ENCODE measurements at places on chromosomes 5 and 9.

DNA sequence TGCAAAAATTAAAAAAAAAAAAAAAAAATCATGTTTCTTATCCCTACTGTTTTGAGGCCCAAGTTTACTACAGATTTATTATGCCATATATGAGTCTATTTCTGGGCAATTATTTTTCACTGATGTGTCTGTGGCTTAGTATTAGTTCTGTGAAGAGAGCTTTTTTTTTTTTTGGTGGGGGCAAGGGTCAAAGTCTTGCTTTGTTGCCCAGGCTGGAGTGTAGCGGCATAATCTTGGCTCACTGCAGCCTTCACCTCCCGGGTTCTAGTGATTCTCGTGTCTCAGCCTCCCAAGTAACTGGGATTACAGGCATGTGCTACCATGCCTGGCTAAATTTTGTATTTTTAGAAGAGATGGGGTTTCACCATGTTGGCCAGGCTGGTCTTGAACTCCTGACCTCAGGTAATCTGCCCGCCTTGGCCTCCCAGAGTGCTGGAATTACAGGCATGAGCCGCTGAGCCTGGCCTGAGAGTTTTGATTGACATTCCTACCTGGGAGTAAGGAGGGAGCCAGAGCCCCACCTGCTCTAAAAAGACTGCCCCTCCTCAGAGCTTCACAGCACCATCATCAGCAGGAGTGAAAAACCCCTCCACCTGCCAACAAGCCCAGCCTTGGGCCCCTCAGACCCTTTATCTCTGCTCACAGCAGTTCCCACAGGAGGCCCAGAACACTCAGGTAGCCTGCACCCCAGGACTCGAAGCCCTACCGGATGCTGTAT is 36.1 kb upstream of the JADE2 start:
- no peak for DNase-seq

DNA sequence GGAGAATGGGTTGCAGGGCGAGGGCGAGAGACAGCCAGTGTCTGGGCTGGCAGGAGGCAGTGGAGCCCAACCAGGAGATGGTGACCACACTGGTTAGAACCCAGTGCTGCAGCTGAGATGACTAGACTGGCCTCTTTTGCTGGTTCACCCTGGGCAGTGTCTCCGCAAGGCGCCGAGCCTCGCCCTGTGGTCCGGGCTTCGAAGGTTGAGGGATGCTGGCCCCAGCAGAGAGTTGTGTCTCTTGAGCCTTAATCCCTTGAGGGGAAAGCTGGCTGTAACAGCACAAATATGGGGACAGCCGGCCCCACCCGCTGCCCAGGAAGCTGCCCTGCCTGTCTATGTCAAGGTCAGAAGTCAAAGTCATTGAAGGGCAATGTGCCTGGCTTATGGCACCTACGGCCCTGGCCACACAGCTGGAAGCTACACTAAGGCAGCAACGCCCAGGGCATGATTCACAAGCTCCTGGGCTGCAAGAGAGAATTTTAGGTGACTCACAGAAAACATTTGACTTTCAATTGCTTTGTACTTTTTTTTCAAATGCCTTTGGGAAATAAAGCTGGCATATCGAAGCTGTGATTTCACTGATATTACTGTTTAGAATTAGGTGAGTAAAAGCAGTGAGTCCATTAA is 33.3 kb downstream of the NKX2-5 start:
- DNase-seq: peak; percentile 22

DNA sequence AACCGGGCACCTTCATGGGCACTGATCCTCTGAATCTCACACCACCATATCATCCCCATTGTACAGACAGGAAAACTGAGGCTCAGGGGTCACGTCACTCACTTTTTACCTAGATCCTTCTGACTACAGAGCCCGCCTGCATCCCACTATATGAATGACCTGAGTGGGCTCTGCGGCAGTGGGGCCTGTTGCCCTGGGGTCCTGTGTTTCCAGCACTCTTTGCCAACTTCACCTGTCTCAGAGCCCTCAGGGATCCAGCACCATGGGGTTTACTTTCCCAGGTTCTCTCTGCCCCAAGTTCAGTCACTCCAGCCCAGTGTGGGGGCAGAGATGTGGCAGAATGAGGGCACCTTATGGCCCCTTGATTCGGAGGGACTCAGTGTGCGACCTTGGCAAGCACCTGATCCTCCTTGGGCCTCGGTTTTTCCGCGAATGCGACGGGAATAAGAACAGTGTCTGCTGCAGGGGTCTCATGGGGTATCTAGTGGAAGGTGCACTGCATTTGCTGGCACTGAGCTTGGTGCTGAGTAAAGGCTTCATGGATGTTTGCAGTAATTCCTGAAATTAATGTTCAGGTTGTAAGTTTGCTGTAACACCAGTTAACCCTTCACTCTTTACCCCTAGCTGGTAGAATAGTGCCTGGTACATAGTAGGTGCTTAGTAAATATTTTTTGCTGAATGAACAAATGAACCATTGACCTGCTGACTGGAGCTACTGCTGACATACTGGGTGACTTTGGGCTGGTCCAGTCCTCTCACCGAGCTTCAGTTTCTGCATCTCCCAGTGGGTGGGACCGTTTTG is 47.1 kb upstream of the BOD1 start:
- DNase-seq: no peak

DNA sequence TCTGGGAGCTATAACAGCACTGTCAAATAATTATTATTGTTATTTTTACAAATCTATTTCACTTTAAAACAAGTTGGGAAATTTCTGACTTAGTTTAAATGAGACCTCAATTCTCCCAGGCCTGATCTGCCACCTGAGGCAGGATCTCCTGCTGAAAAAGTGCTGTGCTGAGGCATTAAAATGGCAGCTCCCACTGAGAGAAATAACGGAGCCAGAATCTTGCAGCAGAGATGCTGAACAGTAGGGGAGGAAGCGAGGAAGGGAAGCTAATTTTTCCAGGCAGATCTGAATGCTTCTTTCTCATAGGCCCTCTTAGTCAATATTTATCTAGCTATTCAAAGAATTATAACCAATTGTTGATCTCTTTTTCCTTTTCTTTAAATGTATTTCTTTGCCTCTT is 196.3 kb downstream of the ZNF462 start:
- DNase-seq: no peak

DNA sequence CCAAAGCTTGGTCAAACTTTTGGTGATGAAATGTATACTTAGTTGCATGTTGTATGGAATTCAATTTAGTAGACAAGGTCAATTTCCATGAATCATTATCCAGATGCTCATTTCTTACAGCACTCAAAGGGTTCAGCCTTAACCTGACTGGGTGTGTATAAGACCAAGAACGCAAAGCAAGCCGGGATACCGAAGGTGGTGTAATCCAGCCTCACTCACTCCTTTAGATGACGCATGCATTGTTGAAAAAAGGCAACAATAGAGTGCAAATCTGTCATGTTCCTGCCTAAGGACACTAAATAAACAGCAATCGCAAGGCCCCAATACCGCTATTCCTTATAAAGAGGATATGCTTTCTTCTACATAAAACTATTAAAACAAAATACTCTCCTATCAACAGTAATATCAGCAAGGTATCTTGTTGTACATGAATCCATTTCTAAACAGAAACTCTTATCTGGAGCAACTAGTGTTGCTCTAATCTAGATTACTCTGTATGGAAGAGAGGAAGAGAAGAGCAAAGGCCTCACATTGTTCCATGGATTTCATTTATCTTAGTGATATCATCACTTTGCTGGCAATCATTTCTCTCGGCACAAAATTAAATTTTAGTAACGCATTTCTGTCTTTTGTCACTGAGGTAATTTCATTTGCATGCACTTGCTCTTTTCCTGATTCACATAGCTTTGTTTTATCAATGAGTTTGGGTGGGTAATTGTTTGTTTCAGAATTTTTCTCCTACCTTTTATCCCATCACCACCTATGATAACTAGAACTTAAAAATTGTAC is 96.2 kb downstream of the PLK2 start:
- no peak for DNase-seq

DNA sequence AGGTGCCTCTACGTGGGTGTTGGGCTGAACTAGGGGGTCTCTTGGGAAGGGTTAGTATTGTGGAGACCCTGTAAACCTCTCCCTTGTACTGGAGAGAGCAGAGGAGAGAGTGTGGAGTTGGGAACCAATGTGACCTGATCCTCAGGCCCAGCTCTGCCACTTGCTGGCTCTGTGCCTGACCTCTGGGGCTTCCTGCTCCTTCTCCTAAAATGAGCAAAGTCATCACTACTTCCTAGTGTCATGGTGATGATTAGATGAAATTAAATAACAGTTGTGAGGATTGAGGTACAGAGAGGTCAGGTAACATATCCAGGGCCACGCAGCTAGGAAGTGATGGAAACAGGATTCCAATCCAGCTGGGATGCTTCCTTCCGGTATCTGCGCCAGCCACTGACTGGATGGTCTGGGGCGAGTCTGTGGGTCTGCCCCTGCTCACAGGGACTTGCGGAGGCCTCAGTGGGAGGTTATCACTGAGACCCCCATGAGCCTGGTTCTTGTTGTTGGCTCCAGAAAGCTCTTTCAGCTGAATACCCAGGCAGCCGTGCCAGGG is 9.2 kb downstream of the GALNT10 start:
- no peak for DNase-seq

DNA sequence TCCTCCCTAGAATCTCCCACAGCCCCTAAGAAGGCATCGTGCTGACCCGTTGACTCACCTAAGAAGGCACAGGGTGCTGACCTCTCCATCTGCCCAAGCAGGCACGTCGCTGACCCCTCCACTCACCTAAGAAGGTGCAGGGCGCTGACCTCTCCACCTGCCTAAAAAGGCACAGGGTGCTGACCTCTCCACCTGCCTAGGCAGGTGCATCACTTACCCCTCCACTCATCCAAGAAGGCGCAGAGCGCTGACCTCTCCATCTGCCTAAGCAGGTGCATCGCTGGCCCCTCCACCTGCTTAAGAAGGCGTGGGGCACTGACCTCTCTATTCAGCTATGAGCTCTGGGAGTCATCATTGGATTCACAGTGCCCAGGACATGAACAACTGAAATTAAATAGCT is 54.4 kb upstream of the FCN1 start:
- DNase-seq: no peak

DNA sequence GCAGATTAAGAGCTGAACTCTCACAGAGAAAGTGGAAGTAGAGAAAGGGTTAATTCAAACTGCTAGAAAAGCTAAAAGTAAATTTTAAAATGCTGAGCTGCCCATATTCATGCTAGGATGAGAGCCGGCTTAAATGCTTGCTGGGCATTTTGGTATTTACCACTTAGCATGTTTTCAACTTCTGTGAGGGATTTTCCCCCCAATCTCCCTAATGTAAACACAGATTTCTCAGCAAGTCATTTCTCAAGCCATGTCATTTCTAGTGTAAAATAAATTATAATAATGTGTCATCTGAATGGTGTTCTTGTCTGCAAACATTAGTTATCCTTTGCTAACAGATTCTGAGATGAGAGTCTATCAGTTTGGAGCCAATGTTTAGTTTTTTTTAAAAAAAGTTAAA is 22.3 kb downstream of the RPS23 start:
- no peak for DNase-seq

GRCh38 chr5:18181575-18181974 is 547.3 kb downstream of the TAF11L14 start:
- DNase-seq: no peak

DNA sequence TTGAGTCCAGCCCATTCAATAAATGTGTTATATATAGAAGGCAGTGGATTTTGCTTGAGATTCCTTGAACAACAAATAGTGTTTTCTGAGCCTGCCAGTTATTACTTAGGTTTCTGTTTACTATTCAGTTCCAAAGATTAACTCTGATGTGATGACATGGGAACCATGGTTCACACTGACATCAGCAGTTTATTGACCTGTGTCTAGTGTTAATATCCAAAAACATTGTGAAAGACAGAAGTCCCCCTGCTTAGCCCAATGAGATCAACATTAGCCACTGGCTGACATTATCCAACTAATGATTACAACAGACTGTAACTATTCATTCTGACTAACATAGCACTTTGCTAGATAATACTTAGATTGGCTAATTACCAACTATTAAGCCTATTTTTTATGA is 14.9 kb downstream of the APBA1 start:
- no peak for DNase-seq

GRCh38 chr9:115085773-115086377 is 32.1 kb downstream of the TNC start:
- DNase-seq: no peak

- no peak for DNase-seq
These were observed 1416.1 kb upstream of the CDH6 start for GRCh38 chr5:29777373-29777772.

DNA sequence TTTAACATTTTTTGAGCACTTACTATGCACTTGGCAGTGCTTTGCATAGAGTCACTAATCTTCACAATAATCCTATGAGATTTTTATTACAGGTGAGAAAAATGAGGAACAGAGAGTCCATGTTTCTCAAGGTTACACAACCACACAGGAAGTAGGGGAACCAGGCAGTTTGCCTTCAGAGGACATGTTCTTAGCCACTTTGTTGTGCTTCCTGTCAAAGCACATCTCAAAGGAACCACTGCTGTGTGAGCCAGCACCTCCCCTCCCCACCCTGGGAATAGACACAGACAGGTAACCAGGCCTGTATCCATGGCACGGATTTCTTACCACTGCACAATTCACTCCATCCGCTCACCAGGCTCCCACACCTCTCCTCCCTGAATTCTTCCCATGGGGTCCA is 6.3 kb upstream of the DNAJB5 start:
- no peak for DNase-seq

GRCh38 chr9:137558127-137558526 is 6.4 kb downstream of the MRPL41 start:
- no peak for DNase-seq

GRCh38 chr5:161432798-161433197 is 113.7 kb downstream of the GABRB2 start:
- DNase-seq: no peak

DNA sequence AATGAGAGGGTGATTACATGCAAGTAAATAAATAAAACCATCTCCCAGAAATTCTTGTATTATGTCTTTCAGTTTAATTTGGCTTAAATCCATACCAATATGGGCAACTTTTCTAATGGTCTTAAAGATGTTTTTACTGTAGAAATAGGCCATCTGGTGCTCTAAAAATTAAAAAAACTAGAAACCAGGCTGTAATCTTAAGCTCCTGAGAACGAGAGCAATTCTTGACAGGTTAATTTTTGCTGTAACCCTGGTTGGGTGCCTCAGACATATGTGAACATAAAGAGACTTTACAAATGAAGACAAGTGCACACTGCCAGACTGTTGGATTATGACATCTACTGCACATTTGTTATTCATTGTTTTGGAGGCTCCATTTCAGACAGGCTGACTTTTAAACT is 246.8 kb upstream of the DAB2 start:
- DNase-seq: no peak

DNA sequence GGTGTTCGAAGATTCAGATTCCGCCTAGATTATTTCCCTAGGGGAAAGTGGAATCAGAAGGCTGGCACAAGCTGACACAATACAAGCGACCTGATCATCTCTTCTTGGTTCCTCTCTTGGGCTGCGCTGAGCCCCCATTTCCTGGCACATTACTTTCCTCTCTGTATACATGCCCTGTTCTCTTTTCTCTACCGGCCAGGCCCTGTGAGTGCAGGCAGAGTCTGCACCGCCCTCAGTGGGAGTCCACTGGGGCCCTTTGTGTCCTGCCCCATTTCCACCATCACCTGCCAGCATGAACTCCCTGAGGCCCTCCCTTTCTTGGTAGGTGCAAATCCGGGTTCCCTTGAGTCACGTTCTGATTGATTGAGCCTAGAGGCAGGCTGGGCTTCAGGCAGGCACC is 287.9 kb downstream of the MSX2 start:
- peak; percentile 14 for DNase-seq

GRCh38 chr9:136312009-136312375 is 8.1 kb upstream of the CCDC187 start:
- DNase-seq: no peak
